ENCODE measurements at places on chromosomes 6 and 20. TPM values are rescaled to one million over a fixed set of nuclear protein-coding genes. Genes with fewer than 3 reads are reported as not detected.

DNA sequence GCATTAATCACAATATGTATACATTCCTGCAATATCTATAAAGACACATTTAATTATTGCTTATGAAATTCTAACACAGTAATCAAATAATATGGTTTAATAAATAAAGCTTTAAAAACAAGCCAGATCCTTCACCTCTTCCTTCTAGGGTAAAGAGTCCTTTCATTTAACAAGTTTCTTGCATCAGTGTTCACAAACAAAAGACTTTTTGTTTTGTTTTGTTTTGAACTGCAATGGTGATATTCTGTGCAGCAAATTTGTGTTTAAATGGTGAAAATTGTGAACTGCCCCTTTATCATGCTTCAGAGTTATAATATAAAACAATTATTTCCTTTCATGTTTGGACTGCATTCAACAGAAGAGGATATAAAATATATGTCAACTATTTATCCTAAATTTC, 177.3 kb downstream of the EPHA7 start:
- DNase-seq: no peak

DNA sequence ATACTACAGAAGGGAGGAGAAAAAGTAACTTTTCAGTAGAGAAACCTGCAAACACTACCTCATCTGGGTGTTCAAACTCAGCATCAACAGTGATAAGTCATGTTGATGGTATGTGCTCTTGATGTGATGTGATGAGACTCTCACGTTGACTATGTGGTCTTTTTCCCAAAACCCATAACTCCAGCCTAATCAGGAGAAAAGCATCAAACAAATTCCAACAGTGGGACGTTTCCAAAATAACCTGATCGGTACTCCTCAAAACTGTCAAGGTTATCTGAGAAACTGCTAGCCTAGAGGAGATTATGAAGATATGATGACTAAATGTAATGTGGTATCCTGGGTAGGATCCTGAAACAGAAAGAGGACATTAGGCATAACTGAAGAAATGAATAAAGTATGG, 41.9 kb upstream of the TAB2 start:
- DNase-seq: no peak

- no peak for DNase-seq
Observed at GRCh38 chr20:32537657-32538525, 47.2 kb downstream of the NOL4L start.

DNA sequence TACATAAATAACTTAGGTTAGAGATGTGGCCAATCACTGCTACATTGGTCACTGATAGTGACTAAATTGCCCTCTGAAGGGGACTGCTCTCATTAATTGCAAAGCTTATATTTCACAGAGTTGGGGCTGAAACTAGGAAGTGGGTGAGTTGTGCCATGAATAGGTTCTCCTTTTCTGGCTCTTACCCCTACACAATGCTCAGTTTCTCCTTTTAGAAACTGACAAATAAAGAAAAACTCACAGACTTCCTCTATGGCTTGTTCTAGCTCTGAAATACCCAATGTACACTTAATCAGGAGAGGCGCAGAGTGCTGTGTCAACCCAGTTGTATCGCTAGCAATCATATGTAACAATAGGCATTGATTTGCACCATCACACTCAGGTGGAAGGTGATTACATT, 41.2 kb upstream of the PROKR2 start:
- DNase-seq: no peak

- no peak for DNase-seq
Observed at GRCh38 chr20:33881989-33882388, 70.8 kb downstream of the CHMP4B start.

The ADGB gene
- not detected for total RNA-seq

The SPATS1 gene
- total RNA-seq: not detected

DNA sequence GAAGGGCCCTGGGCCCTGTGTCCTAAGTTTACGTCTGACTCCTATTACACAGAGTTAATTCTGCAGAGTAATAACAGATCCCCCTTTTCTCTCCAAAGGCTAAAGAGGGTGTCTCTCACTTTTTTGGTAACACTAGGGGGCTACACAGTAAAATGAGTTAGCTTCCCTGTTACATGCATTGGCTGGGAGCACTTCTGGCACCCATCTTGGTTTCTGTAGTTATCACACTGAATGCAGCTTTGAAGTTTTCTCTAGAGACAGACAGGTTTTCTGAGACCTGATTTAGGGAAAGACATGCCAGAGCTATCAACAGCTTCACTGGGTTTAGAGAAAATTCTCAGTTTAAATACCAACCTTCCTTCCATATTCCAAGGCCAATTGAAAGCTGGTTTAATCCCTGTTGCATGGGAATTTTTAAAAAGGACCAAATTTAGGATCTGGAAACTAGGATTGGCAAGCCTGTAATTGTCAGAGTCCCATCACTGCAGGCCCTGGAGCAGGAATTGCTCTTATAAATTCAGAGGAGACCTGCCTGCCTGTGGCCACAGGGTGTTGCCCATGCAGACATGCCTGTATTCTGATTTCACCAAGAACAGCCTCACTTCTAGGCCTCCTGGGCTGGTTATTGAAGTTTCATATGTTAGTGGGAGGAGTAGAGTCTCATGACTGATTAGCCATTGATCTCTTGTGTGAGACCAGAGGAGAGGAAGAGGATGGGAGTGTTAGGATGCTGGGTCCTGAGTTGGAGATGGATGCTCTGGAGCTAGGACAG, 29.4 kb downstream of the RNF8 start:
- DNase-seq: no peak

DNA sequence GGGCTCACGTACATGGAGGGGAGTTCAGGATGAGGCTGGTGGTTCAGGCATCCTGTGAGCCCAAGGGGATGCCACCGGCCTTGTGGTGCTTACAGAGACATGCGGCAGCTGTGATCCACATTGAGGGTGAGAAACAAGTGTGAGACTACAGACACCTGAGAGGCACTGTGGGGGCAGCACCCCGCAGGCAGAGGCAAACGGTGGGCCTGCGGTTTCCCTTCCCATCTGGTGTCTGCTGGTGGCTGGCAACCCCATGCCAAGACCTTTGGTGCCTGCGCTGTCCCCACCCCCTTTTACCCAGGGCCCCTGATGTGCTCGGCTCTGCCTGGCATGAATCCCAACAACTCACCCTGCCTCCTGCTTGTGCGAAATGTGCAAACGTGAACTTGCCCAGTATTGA, 42.0 kb downstream of the ERMARD start:
- DNase-seq: no peak

DNA sequence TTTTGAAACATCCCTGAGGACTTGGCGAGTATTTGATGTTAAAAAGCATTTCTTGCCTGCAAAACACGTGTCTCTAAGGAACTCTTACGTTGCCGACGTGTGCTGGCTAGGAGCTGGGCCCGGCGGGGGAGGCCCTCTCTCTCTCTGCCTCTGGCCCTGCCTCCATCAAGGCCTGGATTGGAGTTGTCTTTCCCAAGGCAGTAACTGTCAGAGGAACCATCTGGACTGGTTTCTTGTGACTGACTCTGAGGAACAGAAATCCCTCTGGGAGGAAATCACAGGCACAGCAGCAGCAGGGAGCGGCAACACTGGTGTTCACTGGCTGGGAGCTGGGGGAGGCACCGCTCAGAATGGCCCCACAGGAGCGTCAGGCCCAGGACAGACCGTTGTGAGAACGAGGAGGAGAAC, 244.2 kb downstream of the NRN1 start:
- DNase-seq: no peak

- DNase-seq: no peak
Observed at GRCh38 chr20:19283490-19284025, 71.1 kb downstream of the SLC24A3 start.

DNA sequence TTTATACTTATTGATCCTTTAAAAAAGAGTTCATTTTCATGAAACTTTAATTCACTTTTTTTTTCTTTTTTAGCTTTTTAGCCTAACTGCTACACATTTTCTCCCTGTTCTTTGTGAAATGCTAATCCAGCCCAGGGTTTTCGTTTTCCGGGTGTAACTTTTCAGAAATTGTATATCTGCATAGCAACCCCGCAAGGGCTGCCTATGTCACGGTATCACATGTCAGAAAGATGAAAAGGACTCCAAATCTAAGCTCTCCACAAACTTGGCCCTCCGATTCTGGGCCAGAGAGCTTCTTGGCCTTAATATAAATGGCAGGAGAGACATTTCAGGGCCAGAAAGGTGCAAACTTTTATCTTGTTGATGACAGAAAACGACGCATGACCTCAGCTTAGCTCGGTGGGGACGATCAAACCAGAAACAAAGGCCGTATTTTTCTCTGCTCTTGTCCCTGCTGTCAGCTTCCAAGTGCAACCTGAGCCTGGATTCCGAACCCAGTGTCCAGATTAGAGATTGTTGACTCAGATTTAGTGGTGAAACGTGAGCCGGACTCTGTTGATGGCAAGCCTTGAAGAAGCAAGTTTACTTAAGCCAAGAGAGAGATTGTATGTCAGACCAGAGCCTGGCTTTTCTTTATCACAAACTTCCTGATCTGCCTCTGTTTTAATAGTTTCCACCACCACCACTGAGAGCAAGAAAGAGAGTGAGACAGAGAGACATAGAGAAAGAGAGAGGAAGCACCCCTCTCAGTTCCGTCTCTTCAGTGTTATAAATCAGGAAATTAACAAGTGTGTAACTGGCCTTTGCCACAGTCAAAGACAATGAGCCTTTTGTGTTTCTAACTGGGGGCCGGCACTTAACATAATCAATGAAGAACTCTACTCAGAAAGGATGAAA, 157.8 kb downstream of the SCML4 start:
- DNase-seq: no peak

The EXOC2 gene
- total RNA-seq: 16.7 TPM

The SOBP gene
- total RNA-seq: 18.7 TPM

DNA sequence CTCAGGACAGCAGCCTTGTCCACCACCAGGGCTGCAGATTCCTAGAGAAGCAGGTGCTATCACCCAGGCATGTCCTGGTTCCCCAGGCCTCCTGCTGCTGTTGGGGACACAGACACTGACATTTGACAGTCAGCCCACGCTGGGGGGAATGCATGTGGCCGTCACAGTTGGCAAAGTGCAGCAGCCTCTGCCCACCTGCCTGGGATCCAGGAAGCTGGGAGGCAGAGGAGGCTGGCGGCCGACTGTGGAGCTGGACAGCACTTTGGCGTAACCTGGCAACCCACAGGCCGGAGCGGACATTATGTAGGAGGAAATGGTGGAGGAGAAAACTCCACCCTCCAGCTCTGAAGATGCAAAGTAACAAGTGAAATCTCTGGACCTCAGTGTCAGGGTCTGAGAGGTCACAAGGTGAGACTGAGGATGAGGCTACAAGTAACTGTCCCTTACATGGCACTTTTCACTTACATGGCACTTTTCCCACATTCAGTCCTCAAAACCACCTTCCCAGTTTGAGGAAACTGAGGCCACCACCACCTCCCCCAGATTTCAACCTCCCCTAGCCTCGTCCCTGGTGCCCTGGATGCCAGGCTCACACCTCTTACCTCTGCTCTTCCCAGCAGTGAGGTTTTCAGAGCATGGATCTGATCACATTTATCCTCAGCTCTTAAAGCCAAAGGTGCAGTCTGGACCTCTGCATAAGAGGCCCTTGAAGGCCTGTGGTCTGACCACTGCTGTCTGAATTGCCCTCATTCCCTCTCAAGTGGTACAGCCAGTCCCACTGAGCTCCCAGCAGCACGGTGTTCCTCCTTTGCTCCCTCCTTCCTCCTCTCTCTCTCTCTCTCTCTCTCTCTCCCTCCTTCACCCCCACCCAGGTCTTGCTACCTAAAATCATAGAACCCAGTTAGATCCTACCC, 8.7 kb downstream of the MAP1LC3A start:
- peak; percentile 77 for DNase-seq

The OR2H1 gene
- total RNA-seq: not detected

DNA sequence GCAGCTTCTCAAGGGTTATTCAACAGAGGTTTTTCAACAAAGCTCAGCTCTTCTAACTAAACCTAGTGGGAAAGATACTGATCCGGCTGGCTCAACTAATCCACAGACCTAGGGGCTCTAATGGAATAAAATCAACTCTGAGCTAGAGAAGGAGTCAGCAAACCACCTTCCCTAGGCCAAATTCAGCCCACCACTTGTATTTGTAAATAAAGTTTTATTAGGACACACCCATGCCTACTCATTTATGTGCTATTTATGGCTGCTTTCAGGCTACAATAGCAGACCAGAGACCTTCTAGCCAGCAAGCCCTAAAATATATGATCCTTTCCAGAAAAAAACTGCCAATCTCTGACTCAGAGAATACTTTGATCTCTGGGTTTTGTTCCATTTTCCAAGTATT, 6.0 kb upstream of the RAB22A start:
- DNase-seq: no peak

DNA sequence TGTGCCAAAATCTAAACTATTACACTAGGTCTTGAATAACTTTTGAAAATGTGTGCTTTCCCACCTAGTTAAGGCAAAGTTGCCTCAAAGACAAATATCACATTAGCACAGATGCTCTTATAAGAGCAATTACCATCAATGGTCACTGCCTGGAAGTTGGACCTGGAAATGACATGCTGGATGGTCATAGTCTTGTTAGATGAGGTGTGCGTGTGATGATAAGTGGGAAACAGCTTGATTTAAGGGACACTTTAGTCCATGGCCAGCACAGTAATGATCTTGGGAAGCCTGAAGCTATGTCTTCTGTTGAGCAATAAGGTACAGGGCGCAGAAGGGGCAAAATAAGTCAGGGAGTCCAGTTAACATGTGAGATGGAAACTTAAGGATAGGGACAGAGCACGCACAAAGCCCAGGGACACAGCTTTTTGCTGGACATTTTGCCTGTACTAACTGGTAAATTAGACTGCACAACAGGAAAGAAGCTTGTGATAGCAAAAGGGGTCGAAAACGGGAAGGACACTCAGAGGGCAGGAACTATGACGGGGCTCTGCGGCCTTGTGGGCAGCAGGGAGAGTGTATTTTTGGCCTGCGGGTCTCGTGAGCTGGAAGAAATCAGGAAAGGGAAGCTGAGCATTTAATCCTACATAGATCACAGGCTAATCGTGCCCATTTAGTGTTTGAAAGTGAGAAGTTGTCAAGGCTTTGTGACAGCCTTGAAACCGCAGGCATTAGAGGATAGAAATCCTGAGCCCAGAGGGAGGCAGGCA, 66.7 kb upstream of the BMP2 start:
- DNase-seq: peak; percentile 83

The AP5S1 gene
- 11.2 TPM for total RNA-seq

- peak; percentile 58 for DNase-seq
Observed at GRCh38 chr20:3654326-3655130, 8.7 kb downstream of the GFRA4 start.

DNA sequence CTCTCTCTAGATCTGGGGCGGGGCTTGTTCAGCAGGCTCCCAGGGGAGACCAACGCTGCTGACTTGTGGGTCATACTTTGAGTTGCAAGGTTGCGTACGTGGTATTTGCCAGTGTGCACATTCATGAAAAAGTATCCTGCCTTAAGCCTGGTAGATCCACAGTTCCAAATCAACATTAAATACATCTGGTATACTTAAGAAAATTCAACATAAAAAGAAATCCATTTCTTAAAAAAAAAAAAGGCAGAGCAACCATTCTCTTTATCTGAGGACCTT, 81.4 kb downstream of the SLC22A3 start:
- DNase-seq: no peak

DNA sequence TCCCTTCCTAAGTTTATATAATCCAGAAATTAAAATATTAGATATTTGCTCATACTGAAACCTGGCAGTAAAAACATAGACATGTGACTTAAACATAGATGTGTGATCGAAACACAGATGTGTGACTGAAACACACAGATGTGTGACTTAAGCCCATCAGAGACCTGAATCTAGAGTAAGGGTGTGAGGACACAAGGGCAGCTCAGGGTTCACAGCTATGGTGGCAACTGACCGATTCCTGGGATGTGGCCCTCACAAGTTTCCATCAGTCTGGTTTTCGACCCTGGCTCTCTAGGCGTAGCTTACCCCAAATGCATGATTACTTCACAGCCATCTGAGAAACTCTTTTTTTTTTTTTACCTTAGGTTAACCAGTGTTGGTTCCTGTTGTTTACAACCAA, 137.0 kb downstream of the NRN1 start:
- DNase-seq: no peak

GRCh38 chr20:25637247-25637646, 13.4 kb upstream of the NANP start:
- no peak for DNase-seq

Measured in posterior vena cava (tissue), 2 donors.